Activated T-cell treated with anti-CD3 and anti-CD28 coated beads, Interleukin-2, amount 50 U/mL, for 72 hours (primary cell): ENCODE measurements at places on chromosomes 11 and 22.

DNA sequence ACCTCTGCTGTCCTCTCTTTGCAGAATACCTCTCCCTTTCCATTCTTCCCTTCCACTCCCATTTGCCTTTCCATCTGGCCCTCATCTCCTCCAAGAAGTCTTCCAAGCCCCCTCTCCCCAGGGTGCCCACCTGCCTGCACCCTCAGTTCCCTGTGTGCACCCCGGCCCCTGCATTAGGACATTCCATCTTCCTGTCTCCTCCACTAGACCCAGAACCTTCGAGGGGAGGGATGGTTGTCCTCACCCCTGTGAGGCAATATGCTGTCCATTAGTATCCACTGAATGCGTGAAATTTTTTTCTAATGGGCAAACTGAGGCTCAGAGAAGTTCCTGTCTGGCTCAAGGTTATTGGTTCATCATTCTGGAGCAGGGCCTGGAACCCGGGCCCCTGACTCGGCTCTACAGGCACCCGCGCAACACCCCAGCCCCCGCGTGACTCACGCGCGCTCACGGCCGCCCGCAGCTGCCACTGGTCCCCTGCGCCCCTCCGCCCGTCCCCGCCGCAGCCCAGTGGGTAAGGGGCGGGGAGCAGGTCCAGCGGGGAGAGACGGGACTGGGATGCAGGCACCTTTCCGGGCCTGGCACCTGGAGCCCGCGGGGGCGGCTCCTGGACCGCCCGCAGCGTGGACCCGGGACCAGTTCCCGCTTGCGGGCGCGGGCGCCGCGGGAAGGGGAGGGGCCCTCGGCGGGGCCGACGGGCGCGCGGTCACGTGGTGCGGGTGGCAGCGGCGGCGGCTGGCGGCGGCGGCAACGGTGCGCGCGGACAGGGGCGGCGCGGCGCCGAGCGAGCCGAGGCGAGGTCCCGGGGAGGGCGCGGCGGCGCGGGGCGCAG, 7.0 kb downstream of the SEPTIN3 start:
- DNase-seq = peak; percentile 72

DNA sequence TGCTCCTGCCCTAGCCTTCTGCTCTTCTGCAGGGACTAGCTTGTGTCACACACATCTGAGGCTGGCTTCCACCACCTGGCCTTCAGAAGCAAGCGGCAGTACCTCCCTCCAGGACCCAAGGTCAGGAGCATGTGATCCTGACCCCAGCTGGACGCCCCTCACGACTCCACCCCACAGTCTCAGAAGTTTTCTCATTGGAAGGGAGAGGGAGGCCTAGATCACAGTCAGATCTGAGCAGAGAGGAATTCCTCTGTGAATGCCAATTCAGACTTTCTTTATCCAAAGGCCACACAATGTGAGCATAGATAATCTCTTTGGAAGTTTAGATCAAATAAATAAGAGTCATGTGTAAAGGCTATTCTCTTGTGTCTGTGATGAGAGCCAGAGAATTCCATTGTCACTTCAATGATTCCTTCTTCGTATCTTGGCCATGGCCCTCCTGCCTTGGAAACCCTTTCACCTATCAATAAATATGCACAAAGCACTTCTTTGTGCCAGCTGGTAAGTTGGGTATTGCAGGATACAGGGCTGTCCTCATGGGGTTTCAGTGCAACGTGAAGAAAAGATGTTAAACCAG, 142.9 kb downstream of the SNX19 start:
- DNase-seq = no peak

DNA sequence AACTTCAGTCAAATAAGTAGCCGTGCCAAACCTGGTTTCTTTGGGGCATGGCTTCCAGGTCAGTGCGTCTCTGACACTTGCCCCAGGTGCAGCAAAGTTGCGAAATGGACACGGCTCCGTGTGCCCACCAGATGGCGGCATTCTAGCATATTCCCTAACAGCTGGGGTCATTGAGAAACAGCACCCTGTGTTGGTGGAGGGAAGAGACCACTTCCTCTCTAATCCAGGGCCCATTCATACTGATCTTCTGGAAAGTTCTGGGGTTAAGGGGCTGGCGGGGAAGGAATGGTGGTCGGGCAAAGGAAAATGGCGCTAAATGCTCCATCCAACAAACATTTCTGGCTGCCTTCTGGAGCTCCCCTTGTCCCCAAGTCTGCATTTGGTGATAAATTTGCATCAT, 141.2 kb upstream of the TIMP3 start:
- peak; percentile 55 for DNase-seq

DNA sequence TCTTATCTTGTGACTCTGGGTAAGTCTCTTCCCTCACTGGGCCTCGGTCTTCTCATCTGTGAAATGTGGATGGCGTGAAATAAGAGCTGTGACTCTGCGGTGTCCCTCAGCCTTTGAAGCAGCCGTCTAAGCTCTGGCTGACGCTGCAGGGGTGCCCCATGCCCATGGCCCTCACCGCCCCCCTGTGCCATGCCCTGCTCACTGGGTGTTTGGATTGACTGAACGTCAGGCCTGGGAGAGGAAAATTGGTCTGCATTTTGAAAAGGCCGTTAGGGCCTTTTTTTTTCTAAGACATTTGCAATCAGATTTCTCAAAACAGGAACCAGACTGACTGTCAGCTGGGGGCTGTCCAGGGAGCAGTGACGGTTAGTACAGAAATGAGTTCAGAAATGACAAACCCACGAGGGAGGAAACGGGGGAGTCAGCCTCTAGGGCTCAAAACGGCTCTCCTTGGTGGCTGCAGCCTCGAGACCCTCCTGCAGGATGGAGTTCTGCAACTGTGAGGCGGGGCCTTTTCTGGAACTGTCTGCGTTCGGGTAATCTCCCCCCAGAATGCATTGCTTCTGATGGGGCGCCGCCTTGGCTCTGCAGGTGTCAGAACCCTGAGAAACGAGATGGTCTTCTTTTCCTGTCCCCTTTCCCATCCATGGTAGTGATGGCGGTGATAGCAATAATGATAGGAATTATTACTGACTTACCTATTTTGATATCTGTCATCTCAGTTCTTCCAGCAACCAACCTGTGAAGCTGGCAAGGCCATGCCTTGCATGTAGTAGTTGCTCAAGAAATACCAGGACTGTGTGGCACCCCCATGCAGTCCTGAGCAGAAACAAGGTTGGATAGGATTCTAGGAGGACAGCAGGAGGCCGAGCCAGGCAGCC, 2.0 kb downstream of the GRK2 start:
- DNase-seq = peak; percentile 83

DNA sequence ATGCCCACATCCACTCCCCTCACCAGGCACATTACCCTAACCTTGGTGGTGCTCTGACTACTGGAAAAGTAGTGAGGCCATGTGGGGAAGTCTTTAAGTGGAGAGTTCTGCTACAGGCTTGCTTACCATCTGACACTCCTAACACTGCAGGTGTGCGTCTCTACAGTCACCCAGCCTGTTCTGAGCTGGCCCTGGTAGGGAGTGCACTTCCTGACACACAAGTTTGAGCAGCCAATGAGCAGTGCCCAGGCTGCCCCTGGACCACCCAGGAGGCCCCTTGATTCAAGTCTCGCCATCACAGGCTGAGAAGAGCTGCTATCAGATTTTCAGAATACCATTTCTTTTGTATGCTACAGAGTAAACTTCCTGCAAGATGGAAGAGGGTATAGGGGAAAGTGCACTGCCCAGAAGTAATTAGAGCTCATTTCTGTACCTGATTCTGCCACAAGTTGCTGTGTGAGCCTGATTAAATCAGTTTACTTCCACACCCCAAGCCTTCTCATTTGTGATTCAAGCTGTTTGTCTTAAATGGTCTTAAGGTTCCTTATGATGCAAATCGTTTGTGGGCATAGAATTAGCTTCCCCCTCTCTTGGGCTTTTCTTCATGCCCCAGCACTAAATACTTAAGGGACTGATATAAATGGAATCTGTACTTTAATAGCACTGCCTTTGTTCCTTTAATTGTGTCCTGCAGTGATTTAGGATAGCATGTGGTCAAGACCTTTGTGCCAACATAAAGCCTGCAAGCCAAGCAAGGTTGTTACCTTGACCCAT, 22.2 kb downstream of the OPCML start:
- DNase-seq = no peak

GRCh38 chr11:130561441-130561881, 113.0 kb downstream of the ADAMTS15 start:
- no peak for DNase-seq

- no peak for DNase-seq
These were observed 227.8 kb downstream of the ETS1 start for GRCh38 chr11:128359515-128359914.

GRCh38 chr11:73333640-73334383, 25.7 kb downstream of the ARHGEF17 start:
- no peak for DNase-seq

GRCh38 chr22:19960491-19961200, 19.0 kb upstream of the TXNRD2 start:
- no peak for DNase-seq
